ENCODE measurements at places on chromosomes 2 and 18.

- DNase-seq = no peak
Observed at GRCh38 chr2:196967116-196967515, 40.6 kb upstream of the PGAP1 start.

DNA sequence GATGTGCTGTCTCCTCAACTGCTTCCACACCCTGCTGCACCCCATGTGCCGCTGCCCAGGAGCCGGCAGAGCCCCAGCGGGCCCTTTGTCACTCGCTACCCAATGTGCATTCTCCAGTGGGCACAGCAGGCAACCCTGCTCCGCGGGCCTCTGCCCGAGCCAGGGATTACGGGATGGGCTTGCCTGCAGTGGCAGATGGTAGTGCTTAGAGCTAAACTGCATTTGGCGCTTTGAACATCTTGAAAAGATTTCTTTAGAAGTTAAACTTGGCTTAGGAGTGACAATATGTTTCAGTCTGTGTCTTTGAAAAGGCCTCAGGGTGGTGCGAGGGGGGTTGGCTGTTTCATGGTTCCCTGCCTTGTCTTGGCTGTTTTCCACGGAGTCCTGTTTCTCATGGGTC, 84.0 kb upstream of the BOD1L2 start:
- DNase-seq = no peak

- no peak for DNase-seq
Observed at GRCh38 chr18:31497404-31497835, 557 bp upstream of the DSG2 start.

- no peak for DNase-seq
Observed at GRCh38 chr2:74461187-74462053, 3.2 kb downstream of the WBP1 start.

DNA sequence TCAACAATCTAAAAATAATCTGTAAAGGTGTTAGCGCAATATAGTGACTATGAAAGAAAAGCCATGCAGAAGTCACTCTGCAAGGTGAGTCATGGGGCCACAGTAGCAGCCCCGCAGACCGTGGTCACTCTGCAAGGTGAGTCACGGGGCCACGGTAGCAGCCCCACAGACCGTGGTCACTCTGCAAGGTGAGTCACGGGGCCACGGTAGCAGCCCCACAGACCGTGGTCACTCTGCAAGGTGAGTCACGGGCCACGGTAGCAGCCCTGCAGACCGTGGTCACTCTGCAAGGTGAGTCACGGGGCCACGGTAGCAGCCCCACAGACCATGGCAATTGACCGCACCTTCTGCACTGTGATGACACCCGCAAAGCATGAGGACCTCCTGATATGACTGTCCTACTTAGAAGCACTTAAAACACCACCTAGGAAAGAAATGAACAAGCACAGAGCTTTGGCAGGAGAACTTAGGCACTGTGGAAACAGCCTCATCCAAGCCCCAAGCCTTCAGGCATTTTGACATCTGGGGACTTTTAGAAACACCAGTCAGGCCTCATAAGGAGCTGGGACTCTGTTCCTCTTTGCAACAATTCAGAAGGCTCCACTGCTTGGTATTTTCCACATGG, 70.1 kb downstream of the LDLRAD4 start:
- DNase-seq = no peak

DNA sequence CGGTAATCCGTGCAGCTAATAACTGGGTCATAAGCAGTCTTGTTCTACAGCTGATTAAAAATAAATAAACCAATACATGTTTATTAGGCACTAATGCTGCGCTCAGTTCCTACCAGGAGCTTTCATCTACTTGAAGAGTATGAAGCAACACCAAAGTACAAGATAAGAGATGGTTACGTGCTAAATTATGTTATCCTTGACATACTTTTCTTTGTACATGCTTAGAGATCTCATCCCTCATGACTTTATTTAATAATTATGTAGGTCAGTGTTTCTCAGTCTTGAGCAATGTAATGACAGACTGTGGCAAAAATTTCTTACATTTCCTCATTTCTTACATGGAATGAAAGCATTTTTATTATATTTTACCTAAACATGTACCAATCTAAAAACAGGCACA, 54.6 kb upstream of the COBLL1 start:
- DNase-seq = no peak

DNA sequence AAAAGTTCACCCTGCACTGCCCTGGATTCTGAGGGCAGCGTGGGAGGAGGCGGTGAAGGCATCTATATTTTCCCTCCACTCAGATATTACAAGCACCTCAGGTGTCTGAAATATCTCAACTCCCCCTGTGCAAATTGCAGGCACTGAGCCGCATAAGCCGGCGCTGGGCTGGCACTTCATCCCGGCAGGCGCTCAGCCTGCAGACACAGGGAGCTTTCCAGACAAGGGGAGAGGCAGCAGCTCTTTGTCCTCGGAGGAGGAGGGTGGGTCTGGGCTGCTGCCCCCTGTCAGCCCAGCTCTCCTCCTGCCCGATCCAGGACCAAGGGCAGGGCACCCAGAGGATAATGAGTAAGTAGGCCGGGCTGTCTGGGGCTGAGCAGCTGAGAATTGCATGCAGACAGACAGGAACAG, 189.3 kb upstream of the MYT1L start:
- DNase-seq = no peak

GRCh38 chr18:74526488-74526887, 7.8 kb upstream of the CNDP1 start:
- no peak for DNase-seq

- DNase-seq = no peak
Observed at GRCh38 chr2:142270291-142270690, 139.5 kb upstream of the LRP1B start.

- no peak for DNase-seq
Observed at GRCh38 chr2:242038166-242038927, 168.8 kb downstream of the RTP5 start.

DNA sequence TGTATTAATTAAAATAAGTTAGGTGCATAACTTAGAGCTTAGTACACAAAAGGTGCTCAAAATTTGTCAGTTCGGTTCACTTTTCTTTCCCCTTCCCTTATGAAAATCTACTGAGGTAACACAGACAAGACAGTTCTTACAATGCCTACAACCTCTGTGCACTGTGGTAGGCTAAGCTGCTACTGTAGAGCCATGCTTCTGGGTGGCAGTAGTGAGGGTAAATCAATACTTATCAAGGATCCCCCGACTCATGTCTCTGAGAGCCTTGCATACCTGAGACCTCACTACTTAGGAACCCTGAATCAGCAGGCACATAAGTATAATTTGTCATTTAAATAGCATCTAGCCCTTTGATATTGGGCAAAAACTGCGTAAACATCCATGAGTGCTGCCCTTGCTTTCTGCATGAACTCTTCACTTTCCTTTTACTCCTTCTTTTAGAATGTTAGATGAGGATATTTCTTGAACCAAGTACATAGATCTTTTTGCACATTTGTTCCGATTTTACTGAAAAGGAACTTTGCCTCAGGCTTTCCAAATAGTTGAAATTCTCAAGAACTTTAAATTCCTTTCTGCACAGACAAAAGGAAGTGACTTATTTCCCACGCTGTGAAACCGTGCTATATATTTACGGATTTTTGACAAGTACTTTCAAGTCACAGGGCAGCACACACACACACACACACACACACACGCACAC, 234.4 kb downstream of the TRIB2 start:
- DNase-seq = no peak

GRCh38 chr2:114862243-114862642, 419.8 kb downstream of the DPP10 start:
- no peak for DNase-seq

- no peak for DNase-seq
Observed at GRCh38 chr2:33426666-33427231, 49.7 kb upstream of the RASGRP3 start.

DNA sequence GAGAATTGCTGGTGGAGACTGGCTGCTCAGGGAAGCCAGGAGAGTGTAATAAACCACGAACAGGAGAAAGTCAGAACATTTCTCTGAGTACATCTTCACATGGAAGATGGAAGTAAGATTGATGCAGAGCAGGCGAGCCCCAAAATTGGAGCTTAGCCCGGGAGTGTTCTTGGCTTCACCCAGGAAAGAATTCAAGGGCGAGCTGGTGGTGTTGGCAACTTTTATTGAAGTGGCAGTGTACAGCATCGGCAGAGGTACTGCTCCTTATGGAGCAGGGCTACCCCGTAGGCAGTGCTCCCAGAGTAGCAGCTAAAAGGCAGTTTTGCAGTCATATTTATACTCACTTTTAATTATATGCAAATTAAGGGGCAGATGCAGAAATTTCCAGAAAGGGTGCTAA, 281.4 kb upstream of the MEX3C start:
- DNase-seq = no peak

GRCh38 chr18:78494204-78495085, 485.2 kb upstream of the SALL3 start:
- no peak for DNase-seq

DNA sequence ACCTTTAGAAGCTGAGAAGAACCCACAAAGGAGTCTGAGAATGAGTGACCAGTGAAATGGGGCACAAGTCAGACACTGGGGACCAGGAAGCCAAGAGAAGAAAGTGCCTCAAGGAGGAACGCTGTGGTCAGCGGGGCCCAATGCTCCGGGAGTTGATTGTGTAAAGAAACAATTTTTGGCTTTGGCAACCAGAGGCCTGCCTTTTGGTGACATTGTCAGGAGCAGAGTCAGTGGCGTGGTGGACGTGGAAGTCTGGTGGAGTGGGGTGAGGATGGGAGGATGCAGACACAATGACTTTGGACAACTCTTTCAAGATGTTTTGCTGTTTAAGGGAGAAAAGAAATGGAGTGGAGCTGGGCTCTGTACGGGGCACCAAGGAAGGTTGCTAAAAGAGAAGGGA, 100.2 kb upstream of the SEC11C start:
- DNase-seq = no peak

GRCh38 chr2:215161301-215161829, 22.9 kb upstream of the ABCA12 start:
- no peak for DNase-seq

DNA sequence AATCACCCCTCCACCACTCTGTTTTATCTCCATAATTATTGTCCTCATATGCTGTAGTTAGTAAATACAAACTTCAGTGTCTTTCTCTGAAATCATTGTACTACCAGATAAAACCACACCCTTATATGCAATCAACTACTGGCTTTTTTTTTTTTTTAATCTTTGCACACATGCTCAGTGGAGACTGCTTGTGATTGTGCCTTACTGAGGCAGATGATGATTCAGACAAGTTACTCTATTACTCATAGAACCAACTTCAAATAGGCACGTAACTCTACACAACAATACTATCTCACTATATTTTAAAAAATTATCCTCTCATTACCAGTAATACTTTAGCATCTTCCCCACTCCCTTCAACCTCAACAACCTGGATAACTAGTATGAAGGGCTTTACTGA, 1278.4 kb upstream of the PIK3C3 start:
- no peak for DNase-seq

DNA sequence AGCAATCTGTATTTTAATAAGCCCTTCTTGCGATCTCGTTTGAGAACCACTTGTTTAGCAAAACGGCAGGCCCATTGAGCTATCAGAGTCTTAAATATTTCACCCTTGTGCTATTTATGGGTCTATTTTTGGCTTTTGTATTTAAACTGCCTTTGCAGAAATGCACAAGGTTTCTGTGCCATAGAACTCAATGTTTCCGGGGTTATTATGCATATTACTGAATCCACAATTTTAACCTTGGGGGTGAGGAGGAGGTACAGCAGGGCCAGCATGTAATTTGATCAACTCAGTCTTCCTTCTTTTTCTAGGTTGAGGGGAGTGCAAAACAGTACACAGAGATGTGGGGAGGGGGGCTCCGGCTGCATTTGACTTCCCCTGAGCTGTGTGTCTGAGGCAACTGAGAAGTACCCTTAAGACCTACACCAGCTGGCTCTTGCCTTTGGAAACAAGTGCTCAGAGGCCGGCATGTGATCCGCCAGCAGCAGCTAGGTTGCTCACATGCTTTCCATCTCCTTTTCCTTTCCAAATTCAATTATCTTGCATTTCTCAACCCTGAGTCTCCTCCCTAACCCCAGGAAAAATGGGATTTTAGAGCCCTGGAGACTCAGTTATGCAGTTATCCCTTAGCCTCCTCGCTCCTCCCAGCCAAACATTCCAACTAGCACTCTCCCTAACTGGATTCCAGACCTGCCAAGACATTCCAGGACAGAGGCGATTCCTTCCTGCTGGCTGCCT, 103.0 kb downstream of the HNRNPLL start:
- no peak for DNase-seq

GRCh38 chr2:149877913-149878312, 290.3 kb upstream of the MMADHC start:
- DNase-seq = no peak

DNA sequence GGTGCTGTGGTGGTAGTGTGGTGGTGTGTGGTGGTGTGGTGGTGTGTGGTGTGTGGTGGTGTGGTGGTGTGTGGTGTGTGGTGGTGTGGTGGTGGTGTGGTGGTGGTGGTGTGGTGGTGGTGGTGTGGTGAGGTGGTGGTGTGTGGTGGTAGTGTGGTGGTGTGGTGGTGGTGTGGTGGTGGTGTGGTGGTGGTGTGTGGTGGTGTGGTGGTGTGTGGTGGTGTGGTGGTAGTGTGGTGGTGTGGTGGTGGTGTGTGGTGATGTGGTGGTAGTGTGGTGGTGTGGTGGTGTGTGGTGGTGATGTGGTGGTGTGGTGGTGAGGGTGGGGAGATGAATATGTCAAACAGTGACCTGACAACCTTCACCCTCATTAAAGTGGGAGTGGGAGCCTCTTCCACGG, 55.6 kb upstream of the DLGAP1 start:
- DNase-seq = peak; percentile 2

Measured in activated CD4-positive, CD25-positive, alpha-beta regulatory T cell (primary cell).